ENCODE measurements at places on chromosomes 5 and 9.

DNA sequence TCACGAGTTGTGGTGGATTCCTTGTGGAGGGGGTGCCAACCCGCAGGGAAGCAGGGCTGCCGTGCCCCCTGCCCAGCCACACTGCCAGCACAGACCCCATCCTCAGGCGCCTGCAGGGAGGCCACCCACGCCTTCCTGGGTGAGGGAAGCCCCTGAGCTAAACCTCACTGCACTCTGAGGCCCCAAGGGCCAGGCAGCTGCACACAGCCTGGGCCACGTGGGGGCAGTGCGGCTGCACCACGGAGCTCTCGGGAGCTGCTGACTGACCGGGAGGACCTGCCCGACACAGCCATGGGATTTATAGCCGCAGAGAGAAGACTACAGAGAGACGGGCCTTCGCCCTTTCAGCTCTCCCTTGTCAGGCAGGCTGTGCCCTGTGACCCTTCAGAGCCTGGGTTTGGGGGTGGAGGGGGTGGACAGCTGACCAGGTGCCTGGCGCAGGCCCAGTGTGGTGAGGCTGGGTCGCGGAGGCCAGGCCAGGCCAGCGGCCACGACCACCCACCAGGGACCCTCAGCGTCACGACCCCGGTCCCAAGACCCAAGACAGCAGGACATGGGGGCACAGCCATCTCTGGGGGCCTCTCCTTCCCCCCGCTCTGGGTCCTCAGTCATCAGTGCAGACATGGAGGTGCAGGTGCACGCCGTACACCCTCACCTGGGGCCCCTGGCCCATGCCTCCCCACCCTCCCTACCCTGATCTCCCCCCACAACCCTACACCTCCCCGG, 4.3 kb upstream of the AHRR start:
- peak; percentile 82 for DNase-seq

GRCh38 chr9:18866121-18866831, 166.7 kb downstream of the SAXO1 start:
- DNase-seq = no peak

- DNase-seq = peak; percentile 62
Measured at GRCh38 chr9:113219969-113220368, 1.1 kb downstream of the FKBP15 start.

DNA sequence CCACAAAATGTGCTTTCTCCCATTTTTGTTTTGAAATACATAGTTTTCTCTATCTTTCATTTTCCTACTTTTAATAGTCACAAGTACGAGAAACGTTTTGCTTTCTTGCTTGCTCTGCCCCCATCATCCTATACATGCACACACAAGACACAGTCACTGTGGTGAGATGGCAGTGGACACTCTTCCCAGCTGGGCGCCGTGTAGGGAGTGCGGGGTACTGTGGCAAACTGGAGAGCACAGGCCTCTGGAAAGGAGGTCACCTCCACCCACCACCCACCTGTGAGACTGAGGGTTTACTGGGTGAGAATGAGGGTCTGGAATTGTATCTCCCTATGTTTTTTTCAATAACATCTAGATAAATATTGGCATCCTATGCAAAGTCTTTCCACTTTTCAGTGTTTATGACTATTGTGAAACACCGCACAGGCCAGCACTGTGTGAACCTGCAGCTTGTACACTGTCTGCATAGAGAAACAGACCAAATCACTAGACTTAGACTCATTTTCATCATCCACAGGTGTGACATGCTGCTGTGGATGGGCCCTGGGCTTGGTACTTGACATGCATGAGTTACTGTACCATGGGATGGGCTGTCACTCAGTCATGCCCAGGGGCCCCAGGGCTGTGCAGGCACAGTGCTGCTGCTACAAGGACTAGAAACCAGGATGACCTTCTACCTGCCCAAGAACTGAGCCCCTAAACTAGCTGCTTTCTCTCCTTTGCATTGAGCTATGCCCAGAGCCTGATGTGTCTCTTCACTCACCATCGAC, 118.1 kb upstream of the LMX1B start:
- DNase-seq = no peak

DNA sequence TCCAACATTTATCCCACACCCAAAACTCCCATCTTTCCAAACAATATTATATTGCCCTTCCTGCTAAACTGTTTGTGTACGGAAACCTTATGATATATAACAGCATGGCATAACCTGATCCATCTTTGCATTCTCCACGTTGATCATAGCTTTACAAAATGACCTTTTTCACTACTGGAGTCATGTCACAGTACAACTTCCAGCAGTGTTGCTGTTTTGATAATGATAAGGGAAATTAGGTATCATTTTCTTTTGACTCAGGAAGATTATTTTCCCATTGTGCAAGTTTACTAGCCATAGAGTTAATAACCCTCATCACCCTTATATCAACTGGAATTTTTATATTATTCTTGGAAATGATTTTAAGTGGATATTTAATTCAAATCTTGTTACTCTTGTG, 57.5 kb downstream of the SH3GL2 start:
- no peak for DNase-seq

GRCh38 chr5:88488130-88488529, 219.5 kb upstream of the TMEM161B start:
- no peak for DNase-seq

DNA sequence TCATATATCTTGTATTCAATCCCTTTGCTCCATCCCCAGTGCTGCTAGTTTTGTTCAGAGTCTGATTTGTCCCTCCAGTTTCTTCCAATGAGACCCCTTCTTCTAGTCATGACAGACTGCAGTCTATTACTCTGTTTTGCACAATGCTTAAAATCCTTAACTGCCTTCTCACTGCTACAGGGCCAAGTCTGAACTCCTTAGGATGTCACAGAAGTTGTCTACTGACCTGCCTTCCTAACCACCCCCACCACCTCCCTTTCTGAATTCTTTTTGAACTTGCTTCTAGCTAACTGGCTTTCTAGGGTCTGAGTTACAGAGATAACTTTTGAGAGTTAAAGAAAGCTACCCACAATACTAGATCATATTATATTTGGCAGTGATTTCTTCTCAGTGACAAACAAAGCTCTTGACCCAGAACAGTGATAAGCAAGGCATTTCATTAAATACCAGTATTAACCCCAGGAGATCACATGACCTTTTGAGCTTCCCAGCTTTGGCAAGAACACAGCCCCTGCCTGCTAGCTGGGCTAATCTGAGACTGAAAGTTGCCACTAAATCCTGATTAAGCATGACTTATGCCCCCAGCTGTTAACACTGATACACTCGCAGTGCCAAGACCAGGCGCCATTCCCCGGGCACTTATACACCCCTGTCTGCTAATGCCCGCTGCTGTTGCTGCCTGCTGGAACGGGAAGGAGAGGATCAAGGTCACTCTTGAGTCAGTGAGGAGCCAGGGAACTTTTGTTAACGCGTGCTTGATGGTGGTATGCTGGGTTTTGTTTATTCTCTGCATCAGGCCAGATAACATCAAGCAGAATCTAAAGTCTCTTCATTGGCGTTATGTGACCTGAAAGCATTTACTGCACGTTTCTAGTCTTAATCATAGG, 36.4 kb upstream of the ADAMTSL1 start:
- peak; percentile 54 for DNase-seq

- no peak for DNase-seq
Measured at GRCh38 chr5:65882278-65882677, 44.1 kb upstream of the ERBIN start.

- DNase-seq = no peak
Measured at GRCh38 chr9:136541709-136542108, 4.1 kb downstream of the NOTCH1 start.

GRCh38 chr5:141512911-141513626, 24.2 kb downstream of the PCDHGC5 start:
- peak; percentile 64 for DNase-seq

- peak; percentile 48 for DNase-seq
Measured at GRCh38 chr5:94407023-94407422, 211.4 kb downstream of the KIAA0825 start.

DNA sequence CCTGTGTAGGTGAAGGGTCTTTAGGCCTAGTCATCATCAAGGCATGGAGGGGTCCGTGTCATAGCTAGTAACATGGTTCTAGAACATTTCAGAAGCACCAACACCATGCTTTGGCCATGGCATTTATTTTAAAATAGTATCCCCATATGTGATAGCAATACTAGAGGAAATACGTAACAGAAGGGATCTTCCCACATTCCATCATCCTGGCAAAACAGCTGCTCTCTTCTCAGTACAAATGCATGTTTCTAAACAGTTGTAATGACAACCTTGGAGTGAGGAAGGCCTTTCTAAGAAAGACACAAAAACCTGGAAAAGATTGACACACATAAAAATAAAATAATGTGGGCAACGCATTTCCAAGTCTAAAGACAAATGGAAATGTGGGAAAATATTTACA, 97.6 kb downstream of the GADD45G start:
- DNase-seq = no peak
